ENCODE measurements at places on chromosomes 12 and 14. TPM values are rescaled to one million over a fixed set of nuclear protein-coding genes. Genes with fewer than 3 reads are reported as not detected.

Gene CBLN3
- 1.4 TPM for total RNA-seq

Gene AQP2
- not detected for total RNA-seq

Gene SMIM41
- not detected for total RNA-seq

Gene ANKS1B
- total RNA-seq, result 7.6 TPM

Gene TEX22
- total RNA-seq, result 0.76 TPM

Gene TEX52
- total RNA-seq, result not detected

Gene MGP
- 5.4 TPM for total RNA-seq

All from type B pancreatic cell (in vitro differentiated cells).